ENCODE measurements at places on chromosomes 16 and 17.

GRCh38 chr16:69589434-69590269, 23.9 kb downstream of the NFAT5 start:
- DNase-seq: no peak

DNA sequence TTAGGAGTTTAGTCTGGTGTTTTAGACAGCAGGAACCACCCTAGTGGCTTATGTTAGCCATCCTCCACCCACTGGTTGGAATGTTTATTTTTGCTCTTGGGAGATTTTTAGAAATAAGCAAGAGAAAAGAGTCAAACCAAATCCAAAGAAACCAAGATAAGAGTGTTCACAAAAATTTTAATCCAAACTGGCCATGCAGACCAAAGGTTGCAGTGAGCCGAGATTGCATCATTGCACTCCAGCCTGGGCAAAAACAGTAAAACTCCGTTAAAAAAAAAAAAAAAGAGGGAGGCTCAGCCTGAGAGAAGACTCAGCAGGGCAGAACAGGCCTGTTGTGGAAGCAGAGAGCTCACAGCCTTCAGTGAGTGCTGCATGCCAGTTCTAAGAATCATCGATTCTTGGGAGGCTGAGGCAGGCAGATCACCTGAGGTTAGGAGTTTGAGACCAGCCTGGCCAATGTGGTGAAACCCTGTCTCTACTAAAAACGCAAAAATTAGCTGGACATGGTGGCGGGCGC, 12.2 kb upstream of the C16orf54 start:
- DNase-seq: no peak

DNA sequence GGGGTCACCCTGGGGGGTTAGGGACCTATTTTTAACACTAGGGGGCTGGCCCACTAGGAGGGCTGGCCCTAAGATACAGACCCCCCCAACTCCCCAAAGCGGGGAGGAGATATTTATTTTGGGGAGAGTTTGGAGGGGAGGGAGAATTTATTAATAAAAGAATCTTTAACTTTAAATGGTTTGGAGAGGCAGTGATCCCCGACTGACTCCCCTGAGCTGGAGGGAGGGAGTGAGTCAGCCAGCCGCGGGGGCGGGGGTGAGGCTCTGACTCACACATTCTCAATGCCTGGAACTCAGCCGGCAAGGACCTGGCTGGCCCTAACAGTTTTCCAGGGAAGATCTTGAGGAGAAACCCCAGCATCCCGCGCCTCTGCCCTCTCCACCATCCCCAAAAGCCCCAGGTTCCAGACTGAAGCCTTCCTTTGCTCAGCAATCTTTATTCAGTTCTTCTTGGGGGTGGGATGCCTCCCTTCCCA, 1.5 kb downstream of the HCFC1R1 start:
- DNase-seq: no peak

GRCh38 chr16:85246473-85246872, 134.2 kb upstream of the CIBAR2 start:
- no peak for DNase-seq

GRCh38 chr17:78151514-78152008, 5.4 kb downstream of the C17orf99 start:
- DNase-seq: no peak

Measured in MM.1S (cell line).